ENCODE measurements at places on chromosomes 13 and 19.

- peak; percentile 77 for DNase-seq
These were observed 186.2 kb downstream of the EFNB2 start for GRCh38 chr13:106349080-106349931.

GRCh38 chr13:20828539-20829364, 55.0 kb upstream of the EEF1AKMT1 start:
- peak; percentile 70 for DNase-seq

- no peak for DNase-seq
These were observed 11.2 kb downstream of the KRTDAP start for GRCh38 chr19:35478794-35479677.

GRCh38 chr19:33248954-33249613, 23.4 kb upstream of the SLC7A10 start:
- no peak for DNase-seq

GRCh38 chr13:55660851-55661250, 1479.9 kb upstream of the PRR20A start:
- no peak for DNase-seq

- no peak for DNase-seq
These were observed at the start of gene ICAM5 for GRCh38 chr19:10289836-10290356. ICAM5 (plus strand) TSS chr19:10289952; CDS start chr19:10290044, 92 bp downstream.

DNA sequence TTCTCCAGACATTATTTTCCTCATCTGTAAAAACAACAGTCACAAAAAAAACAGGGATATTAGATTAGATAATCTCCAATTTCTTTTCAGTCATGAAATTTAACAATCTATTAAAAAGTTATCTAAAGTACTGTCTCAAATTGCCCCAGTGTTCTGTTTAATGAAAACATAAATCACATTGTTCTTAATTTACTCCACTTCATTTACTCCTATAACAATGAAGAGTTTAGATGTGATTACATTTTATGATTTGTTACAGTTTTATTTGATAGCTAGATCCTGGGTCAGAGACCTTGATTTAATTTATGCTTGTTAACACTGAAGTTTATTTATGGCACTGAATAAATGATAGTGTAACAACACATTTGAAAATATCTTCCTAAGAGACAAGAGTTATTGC, 230.2 kb upstream of the TRPC4 start:
- no peak for DNase-seq

Data from astrocyte of the spinal cord (primary cell).